Thymus (tissue), 14 donors: ENCODE measurements at places on chromosomes 2 and 18.

DNA sequence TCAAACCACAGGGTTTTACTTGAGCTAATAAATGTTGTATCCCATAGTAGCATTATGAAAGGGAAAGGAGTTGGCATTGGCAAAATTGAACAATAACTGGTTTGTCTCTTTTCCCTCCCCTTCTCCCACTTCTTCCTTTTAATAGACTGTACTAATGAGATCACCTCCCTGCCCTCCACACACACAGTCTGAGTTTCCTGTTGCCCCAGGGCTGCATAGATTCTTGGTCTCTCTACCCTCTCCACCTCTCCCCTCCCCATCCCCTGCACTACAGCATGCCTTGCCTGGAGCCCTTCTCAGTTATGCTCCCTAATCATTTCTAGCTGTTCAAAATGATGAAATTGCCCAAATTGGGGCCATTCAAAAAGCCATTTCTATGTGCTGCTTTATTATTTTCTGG is 37.2 kb upstream of the NEMP2 start:
- no peak for DNase-seq

DNA sequence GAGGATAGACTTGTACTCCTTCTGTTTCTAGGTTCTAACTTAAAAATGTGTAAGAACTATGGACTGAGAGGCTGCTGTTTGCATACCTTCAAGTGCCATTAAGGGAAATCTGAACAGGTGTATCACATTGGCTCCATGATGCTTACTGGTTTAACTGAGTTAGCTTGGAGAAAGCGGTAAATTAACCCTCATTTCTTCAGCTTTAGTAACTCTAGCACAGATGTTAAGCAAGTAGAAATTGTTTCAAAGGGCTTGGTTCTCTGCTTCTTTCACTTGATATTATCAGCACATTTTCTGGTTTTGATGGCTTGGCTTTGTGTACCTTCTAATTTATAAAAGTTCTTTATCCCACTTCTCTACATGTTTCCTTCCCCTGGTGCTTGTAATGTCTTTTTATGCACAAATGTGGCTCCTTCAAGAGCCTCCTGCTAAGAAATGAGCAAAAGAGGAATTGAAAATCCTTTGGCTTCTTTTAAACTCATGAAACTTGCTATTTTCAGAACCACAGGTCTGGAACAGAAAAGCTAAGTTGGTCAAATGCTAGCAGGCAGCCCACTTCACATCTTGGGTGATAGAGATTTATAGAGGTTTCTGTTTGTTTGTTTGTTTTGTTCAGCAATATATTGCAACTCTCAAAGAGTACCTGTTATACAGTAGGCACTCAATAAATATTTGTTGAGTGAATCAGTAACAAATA is 249.9 kb upstream of the THUMPD2 start:
- DNase-seq = no peak

GRCh38 chr2:187912950-187913349 is 358.7 kb upstream of the TFPI start:
- no peak for DNase-seq

DNA sequence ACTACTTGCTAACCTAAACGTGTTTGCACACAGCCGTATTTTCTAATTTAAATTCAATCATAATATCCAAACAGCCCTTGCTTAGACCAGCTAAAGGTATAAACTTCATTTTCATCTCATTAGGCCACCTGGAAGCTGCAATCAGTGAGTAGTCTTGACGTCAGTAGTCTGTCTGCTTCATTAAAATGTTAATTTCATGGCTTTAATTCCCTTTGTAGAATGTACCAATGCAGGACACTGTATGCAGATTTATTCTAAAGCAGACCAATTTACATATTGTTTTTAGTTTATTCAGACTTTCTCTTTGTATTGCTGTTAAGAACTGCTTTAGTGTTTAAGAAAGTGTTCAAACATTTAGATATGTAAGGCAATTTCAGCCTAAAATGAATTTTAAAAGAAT is 158.2 kb downstream of the LCLAT1 start:
- DNase-seq = no peak

GRCh38 chr2:128428415-128428814 is 109.7 kb upstream of the HS6ST1 start:
- no peak for DNase-seq

- no peak for DNase-seq
Measured at GRCh38 chr2:236632295-236633218, 62.9 kb downstream of the ACKR3 start.

DNA sequence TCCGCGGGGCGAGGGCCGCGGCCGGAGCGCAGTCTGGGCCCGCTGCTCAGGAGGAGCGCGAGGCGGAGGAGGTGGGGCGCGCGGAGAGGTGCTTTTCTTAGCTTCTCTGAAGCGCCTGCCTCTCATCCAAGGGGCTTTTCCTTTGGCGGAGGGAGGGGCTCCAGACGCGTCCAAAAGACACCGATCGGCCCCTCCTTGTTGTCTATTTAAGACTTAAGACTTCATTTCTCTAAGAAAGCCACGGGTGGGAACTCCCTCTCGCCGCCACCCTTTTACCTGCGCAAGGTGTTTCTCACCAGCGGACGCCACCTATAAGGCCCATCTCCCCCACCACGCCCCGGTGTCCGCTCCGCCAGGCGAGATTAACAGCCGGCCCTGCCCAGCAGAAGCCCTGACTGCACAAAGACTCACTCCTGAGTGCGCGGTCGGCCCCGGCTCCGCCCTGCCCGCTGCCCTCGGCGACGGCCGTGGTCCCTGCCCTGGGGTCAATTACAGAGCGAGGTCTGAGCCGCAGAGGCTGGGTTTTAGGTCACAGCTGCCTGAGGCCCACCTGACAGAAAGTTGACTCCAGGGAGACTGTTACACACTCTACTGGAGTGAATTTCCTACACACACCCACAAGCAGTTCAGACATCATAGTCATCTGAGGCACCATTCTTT is at the start of gene DSC2:
Gene DSC2, minus strand, starts transcription at position 397 of the 660 bp plus-strand sequence. CDS start 450 bp downstream, outside the sequence.
- DNase-seq = no peak

DNA sequence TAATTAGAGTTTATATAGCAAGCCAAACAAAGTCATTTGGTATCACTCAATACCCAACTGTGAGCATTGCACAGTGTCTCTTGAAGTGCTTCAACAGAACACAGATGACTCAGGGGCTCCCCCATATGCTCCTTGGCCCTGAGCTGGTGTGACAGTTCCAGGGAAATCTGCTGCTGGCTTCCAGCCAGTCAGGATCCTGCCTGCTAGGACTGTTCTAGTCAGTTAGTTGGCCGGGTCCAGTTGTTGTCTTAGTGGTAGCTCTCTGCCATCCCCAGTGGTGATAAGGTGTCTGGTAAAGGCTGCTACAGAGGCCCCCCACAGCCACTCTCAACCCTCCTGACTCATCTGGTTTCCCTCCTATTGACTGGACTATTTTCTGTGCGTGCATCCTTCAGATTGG is 100.3 kb downstream of the IRS1 start:
- no peak for DNase-seq

GRCh38 chr2:241082341-241083090 is 19.6 kb downstream of the MTERF4 start:
- no peak for DNase-seq

GRCh38 chr2:127130421-127130820 is 23.5 kb upstream of the BIN1 start:
- no peak for DNase-seq

- DNase-seq = no peak
Measured at GRCh38 chr18:32310774-32311173, 120.9 kb downstream of the MEP1B start.

GRCh38 chr18:46829947-46830346 is 73.1 kb upstream of the ST8SIA5 start:
- no peak for DNase-seq

- DNase-seq = no peak
Measured at GRCh38 chr2:212683346-212684097, 144.9 kb upstream of the ERBB4 start.

DNA sequence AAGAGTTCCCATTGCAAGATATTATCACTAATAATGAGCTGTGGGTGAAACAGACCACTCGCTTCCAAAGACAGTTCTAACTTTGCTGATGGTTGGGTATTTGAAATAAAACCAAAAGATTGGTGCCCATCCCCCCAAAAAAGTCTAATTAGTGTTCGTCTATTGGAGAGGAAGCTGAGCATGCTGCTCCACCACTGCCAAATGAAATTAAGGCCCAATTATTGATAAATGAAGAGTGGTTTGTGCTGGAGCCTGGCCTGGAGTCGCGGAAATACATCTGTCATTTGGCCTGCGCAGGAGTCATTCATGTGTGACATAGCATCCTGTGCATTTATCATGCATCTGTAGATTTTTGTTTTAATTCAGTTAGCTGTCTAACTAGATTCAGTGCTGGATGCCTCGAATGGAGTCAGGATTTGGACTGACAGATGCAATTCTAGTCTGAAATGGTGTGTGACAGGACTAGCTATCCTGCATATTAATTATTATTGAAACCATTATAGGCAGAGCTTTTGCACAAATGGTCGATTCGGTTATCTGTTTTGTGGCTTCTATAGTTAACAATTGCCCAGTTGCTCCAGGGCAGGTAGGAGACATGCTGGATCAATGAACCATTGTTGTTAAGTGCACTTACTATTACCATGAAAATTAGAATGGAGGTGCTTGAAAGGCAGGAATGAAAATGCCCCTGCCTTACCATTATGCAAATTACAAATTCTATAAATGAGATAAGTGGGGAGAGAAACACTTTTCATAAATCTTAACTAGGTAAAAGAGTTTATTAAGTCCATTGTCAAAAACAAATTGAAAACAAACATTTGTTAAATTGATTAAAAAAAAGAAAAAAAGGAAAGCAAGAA is 450.4 kb upstream of the TCF4 start:
- no peak for DNase-seq

- no peak for DNase-seq
Measured at GRCh38 chr2:181253438-181253837, 203.7 kb upstream of the ITGA4 start.

- no peak for DNase-seq
Measured at GRCh38 chr18:9684881-9685614, 23.1 kb upstream of the RAB31 start.

- DNase-seq = no peak
Measured at GRCh38 chr2:567865-568638, 109.2 kb downstream of the TMEM18 start.

DNA sequence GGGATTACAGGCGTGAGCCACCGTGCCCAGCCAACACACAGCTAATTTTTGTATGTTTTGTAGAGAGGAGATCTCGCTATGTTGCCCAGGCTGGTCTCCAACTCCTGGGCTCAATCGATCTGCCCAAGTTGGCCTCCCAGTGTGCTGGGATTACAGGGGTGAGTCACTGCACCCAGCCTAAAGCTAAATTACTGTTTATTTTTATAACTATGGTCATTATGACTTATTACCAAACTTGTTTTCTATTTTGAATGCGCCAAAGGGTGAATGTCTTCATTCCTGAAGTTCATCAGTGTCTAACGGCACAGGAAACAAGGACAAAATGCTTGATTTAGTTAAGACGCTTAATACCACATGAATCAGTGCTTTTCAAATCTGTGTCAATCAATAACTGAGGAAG is 38.9 kb upstream of the GREB1L start:
- DNase-seq = no peak

- no peak for DNase-seq
Measured at GRCh38 chr2:54556621-54557121, 100.5 kb downstream of the SPTBN1 start.

DNA sequence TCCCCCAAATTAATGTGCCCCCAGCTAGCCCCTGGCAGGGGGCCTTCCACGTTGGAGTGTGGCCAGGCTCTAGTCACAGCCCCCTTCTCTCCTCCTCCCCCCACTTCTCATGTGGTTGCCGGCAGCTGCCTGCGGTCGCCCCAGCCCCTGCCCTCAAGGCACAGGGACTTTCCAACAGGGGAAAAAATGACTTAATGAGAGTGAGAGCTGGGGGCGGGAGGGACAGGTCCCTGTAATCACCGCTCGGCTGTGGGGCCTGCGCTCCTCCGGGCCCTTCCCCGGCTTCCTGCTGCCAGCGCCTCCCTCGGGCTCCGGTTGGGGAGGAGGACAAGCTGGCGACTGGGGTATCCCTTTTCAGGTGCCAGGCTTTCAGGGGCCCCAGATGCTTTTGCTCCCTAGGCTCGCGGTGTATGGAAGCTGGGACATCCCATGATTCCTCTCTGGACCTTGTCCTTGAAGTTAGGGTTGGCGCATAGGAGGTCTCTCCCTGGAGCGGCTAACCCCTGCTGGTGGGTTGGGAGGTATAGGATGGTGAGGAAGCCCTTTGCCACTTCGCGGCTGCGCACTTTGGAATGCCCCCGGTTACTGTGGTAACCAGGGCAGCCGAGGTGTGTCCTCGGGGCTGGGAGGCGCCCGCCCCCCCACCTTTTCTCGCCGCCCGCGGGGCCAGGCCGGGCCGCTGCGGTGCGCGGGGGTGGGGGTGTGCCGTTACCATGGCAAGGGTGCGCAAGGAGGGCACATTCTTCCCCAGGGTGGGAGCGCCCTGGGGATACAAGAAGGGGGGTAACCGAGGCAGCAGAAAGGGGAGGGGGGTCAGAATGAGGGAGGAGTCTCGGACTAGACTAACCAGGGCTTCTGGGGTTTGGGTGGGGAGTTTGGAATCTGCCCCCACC is 16.1 kb downstream of the WNT10A start:
- DNase-seq = no peak

GRCh38 chr2:234341306-234341985 is 155.4 kb downstream of the ARL4C start:
- no peak for DNase-seq

DNA sequence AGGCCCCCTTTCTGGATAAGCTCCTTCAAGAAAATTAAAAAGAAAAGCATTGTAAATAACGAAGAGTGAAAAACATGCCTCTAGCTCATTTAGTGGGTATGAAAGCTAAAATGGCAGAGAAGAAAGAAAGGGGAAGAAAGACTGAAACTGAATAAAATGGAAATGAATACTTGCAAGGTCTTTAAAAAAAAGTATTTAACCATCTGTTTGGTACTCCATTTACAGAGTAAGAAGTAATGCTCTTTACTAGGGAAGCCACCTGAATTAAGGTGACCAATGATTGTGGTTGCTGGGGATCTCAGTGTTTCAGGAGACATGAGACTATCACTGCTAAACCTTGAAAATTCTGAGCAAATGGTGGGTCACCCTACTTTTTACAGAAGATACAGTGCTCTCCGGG is 17.7 kb upstream of the ARL5A start:
- DNase-seq = no peak

GRCh38 chr2:104768694-104769093 is 85.2 kb upstream of the POU3F3 start:
- DNase-seq = no peak
